ENCODE measurements at places on chromosomes 6 and 20.

- no peak for DNase-seq
These were observed 42.9 kb downstream of the RSPO4 start for GRCh38 chr20:958936-959815.

DNA sequence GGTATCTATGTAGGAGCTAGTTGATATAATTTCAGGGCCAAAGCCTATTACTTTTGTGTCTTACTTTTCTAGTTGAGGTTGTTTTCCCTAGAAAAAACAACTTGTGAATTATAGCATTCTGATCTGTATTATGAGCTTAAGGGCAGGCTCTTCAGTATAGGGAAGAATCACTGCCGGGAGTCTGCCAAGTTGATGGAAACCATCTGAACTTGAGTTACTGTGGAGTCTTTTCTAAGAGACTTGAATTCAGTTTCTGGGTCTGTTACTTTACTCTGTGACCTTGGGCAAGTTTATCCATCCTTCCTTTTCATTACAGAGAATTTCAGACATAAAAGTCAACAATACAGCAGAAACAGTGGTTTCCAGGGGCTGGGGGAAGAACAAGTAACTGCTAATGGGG, 2.1 kb upstream of the CASS4 start:
- DNase-seq: no peak

DNA sequence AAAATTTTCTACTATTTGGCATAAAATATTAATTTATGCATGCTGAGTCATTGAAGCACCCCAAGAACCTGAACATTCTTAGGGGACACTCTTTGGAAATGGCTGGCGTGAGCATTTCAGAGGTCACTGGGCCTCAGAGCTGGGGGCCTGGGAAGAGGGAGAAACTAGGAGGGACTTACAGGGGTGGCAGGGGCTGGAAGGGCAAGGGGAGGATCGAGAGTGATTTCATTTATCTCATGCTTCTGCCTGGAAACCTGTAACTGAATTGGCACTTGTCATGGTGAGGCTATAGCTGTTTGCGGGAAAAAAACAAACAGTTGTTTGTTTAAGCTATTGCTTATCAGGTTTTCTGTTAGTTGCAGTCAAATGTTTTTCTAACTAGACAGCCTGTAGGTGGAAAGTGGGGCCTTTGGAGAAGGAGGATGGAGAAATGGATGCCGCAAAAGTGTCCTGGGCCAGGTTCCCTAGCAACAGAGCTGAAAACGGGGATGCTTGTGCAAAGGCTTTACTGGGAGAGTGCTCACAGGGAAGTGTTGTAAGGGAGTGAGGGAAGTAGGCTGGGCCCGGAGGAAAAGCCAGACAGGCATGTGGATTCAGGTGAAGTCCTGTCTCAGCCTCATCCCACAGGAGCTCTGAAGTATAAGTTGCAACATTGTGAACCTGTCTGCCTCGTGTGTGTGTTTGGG, 36.4 kb upstream of the KAT14 start:
- DNase-seq: no peak

DNA sequence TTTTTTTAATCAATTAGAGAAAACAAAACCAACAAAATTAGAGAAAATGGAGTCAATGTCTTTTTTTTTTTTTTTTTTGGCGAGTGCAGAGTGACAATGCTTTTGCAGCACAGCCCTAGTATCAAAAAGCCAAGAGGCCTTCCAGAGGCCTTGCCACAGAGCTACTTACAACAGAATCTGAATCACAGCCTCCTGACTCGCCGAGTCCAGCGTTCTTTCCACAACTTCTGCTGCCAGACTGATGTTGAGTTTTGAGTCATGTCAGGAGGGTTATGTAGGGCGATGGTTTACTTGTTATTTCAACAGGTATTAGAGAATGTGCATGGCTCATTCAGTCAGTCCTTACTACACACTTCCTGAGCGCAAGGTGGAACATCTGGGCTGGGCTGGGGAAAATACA, 88.6 kb downstream of the FNDC1 start:
- no peak for DNase-seq

- DNase-seq: no peak
These were observed 497 bp downstream of the ACSS1 start for GRCh38 chr20:25057234-25058050.

- no peak for DNase-seq
These were observed 442.4 kb downstream of the CD83 start for GRCh38 chr6:14559746-14560536.

- DNase-seq: no peak
These were observed 44.3 kb downstream of the ABHD12 start for GRCh38 chr20:25346349-25346748.

DNA sequence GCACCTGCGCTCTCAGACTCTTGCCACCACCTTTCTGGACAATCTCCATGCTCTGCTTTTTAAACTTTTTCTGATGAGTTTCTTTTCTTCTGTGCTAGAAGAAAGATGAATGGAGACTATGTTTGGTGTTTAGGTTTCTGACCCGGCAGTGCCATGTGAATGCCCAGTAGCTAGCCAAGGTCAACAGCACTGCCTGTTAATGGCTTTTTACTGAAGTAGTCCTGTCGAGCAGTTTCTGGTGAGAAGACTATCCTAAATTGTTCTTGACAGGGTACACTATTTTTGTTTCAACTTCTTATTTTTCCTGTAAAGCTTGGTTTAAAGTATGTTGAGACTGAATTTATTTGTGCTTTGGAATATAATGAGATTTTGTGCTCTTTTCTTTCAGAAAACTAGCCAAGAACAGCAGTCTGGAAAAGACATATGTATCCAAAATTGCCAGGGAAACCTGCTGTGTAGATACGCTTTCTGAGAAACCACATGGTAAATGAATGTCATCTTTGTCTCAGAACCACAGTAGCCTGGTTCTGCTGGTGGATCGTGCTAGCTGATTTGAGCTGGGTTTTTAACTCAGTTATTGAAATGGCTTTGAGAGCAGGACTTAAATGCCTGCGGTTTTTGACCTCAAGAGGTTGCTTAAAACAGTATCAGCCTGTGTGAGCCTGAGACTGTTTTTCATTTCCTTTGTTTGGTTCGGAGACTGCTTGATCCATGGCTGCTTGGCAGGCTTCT, 48.1 kb downstream of the KCNS1 start:
- DNase-seq: no peak

- no peak for DNase-seq
These were observed 8.5 kb downstream of the TRMT11 start for GRCh38 chr6:125994670-125995488.

GRCh38 chr20:19775353-19776253, 17.5 kb downstream of the RIN2 start:
- DNase-seq: no peak

DNA sequence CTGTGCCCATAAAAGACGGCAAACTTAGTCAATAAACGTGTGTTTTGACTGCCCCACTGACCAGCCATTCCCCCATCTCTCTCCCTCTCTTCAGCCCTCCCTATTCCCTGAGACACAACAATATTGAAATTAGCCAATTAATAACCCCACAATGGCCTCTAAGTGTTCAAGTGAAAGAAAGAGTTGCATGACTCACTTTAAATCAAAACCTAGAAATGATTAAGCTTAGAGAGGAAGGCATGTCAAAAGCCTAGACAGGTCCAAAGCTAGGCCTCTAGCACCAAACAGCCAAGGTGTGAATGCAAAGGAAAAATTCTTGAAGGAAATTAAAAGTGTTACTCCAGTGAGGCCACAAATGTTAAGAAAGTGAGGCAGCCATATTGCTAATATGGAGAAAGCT, 261.6 kb upstream of the TBX18 start:
- DNase-seq: no peak

- DNase-seq: no peak
These were observed 40.4 kb upstream of the TINAG start for GRCh38 chr6:54267798-54268197.

- no peak for DNase-seq
These were observed 146.9 kb upstream of the EPHA7 start for GRCh38 chr6:93566285-93566684.

DNA sequence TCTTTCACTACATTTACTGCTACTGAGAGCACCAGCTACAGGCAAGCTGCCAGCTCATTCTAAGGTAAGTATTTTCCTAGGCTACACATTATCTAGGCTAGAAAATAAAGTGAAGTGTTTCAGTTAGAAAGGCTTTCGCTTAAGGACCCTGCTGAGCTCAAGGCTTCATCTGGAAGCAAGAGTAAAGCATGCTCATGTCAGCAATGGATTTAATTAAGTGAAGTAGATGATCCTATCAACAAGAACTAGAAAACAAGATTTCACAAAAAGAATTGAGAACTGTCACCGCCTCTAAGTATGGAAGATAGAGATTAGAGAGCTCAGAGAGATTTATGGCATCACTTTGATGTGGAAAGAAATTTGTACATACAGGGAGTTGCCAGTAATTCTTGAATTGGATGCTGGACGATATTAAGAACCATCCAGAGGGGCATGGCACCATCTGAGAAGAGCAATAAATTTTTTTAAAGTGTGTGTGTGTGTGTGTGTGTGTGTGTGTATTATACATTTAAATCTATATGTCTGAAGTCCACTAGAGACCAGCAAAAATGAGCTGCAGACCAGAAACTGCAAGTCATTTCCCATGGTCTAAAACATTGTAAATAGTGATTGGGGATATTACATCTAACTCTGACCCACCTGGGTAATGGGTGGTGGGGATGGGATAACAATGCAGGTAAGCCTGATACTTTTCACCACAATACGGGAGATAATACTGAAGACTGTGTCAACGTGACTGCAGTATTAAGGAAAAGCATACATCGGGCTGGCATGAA, 105.2 kb upstream of the MAP7 start:
- DNase-seq: no peak

- DNase-seq: no peak
These were observed 67.4 kb downstream of the CNBD2 start for GRCh38 chr20:36035745-36036144.

- no peak for DNase-seq
These were observed 222.1 kb downstream of the TMEM200A start for GRCh38 chr6:130587778-130588520.

- DNase-seq: no peak
These were observed 78.4 kb downstream of the ADTRP start for GRCh38 chr6:11700118-11700718.

GRCh38 chr6:4398791-4399190, 263.4 kb upstream of the ECI2 start:
- no peak for DNase-seq

DNA sequence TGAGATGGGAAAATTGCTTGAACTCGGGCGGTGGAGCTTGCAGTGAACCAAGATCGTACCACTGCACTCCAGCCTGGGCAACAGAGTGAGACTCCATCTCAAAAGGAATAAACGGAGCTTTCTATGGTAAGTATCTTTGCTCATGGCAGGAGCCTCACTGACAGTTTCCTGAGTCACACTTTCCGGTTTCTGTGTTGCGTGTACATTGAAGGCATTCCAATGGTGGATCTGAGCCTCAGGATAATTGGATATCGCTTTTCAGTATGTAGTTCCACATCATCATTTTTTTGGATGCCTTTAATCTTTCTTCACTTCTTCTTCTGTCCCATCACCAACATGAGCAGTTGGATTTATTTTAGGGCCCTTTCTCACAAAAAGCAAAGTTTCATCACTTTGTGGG, 28.6 kb upstream of the GTSF1L start:
- DNase-seq: no peak

GRCh38 chr20:9323622-9324021, 190.8 kb upstream of the LAMP5 start:
- no peak for DNase-seq

- DNase-seq: no peak
These were observed 14.7 kb downstream of the IPCEF1 start for GRCh38 chr6:154341871-154342270.

GRCh38 chr20:4708036-4708435, 13.7 kb upstream of the PRND start:
- no peak for DNase-seq

- no peak for DNase-seq
These were observed 859 bp upstream of the RAE1 start for GRCh38 chr20:57350081-57350710.

GRCh38 chr20:57596998-57597939, 23.0 kb downstream of the ZBP1 start:
- peak; percentile 11 for DNase-seq

- no peak for DNase-seq
These were observed 699.7 kb downstream of the DHX35 start for GRCh38 chr20:39661833-39662232.

Data from GOT3 (cell line).